GDM1 (cell line): ENCODE measurements at places on chromosomes 5 and 9.

DNA sequence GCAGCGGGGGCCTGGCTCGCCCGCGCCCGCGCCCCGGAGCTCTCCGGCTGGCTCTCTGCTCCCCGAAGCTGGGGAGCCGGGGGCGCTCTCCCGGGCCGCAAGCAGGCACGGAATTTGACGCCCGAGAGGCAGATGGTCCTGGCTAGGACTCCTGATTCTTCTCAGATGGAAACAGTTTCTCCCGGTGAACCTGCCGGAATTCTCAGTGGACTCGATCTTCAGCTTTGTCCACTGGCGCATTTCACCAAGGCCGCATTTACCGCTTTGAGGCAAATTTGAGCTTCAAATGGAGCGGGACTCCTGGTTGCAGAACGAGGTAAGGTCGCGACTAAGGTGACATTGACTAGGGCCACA is 305.7 kb upstream of the KCNN2 start:
- DNase-seq: no peak

- no peak for DNase-seq
Measured at GRCh38 chr5:10699987-10700386, 61.0 kb downstream of the DAP start.

DNA sequence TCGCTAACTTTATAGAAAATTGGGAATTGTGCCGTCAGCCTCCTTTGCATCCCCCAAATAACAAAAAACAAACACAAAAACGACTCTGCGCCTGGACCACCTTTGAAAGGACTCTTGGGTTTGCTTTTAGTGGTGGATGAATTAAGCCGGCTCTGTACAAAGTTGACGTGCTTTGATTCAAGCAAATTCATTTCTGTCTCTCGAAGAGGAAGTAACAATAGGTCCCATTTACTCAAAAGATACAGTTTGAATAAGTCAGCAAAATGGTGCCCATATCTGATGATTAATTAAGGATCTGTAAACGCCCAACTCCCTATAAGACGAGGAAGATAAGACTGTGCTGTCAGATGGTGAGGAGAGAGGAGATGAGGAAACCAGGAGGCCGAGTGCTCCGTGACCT is 67.8 kb downstream of the AK8 start:
- no peak for DNase-seq

DNA sequence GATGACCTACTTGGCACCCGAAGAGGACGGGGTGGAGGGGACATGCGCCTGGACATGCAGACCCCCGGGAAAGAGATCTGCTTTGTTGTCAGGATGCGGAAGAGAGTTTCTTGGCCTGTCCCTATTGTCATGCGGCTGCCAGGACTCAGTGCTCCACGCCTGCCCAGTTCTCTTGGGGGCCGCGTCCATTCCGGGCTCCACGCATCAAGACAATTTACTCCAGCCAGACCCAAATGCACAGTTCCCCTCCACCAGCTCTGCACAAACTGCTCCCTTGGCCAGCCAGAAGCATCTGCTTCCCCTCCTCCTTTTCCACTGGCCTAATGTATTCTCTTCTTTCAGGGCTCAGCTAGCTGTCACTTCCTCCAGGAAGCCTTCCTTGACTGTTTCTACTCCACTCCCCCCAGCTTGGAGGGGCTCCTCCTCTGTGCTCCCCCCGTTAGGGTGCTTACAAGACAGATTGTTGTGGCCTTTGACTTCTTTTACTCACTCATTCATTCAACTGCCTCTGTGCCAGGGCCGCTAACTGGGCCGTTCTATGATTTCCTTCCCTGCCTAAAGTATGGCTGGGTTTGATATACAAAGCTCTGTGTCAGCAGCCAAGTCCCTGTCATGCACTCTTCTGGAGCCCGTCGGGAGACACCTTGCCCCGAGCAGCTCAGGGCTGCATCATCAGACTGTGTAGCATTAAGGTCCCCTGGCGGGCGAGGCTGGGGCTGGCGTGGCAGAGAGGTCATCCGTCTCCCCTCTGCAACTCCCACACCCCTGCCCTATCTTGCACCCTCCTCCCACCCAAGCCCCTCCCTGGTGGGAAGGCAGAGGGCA is 6.6 kb downstream of the FIBCD1 start:
- no peak for DNase-seq

- DNase-seq: no peak
Measured at GRCh38 chr9:99259231-99259918, 37.3 kb downstream of the SEC61B start.

- no peak for DNase-seq
Measured at GRCh38 chr9:127684576-127684975, 22.2 kb upstream of the CFAP157 start.

- DNase-seq: no peak
Measured at GRCh38 chr9:63816751-63817621, 1468.0 kb downstream of the FOXD4L5 start.

DNA sequence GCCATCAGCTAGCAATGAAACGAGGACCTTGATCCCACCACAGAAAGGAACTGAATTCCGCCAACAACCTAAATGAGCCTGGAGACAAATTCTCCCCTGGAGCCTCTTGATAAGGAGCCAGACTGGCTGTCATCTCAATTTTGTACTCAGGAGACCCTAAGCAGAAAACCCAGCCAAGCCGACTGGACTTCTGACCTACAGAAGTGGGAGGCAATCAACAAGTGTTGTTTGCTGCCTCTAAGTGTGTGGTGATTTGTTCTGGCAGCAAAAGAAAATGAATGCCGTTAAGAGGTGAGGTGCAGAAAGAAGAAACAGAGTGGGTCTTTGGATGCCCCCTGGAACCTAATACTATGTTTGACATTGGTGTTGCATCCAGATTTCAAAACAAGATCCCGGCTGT is 72.7 kb upstream of the SPATA31E1 start:
- DNase-seq: no peak

DNA sequence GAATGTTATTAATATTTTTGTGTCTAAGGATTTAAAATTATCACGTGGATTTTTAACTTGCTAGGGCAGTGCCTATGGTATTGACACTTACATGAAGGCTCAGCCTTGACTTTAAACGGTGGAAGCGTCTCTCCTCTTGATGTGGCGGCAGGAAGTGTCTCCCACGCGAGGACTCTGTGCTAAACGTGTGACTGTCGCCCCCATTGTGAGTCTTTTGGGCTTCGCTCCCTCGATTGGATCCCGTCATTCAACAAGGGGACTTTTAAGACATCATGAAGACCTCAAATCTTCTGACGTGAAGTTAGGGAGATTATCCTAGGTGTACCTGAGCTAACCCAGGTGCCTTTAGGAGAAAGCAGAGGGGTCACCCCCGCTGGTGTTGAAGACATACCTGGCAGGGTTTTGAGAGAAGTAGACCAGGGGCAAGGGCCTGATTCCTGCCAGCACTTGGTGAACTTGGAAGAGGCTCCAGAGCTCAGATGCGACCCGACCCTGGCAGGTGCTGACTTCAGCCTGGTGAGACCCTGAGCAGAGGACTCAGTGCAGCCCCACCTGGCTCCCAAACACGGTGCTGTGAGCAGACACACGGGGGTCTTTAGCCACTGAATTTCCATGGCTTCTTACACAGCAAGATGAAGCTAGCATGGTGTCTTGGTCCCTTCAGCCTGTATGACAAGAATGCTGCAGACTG is 55.7 kb upstream of the IRX4 start:
- DNase-seq: no peak

DNA sequence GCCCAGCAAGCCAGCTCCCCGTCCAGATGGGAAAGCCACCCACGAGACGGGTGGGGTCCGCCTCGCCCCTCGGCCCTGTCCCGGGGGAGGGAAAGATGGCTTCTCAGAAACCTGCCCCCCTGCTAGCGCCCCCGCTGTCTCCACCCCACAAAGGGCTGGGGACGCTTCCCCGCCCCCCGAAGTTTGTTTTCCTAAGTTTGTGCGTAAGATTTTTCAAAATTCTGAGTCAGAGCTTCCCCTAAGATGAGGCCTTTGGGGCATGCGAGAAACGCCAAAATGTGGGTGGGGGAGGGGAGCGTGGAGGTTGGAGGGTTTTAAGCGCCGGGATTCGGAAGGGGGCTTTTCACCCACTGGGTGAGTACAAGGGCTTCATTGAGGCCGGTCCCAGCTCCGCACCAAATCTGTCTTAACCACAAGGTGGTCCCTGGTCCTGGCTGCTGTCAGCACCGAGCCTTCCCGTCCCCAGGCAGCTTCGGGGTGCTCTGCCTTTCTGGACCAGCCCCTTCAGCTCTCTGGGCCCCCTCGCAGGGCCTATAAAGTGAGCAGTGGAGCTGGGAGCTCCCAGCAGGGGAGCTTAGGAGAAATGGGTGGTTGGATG is 32.3 kb downstream of the PRRX2 start:
- DNase-seq: no peak

DNA sequence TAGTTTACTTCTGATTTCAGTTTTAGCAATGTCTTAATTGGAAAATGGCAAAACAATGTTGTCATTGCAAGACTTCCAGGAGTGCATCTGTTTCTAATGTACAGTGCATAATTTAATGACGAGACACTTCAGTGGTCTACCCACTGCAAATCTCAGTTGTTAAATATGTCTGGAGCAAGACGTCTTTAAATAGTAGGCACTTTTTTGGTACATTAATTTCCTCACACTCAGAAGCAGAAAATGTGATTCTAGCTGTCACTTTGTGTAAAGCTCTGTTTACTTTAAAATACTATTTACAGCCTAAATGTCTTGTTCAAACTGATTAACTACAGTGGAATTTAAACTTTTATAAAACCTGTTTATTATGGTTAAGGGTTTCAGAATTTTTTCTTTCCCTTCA is 815.5 kb downstream of the TLE1 start:
- DNase-seq: no peak

- DNase-seq: no peak
Measured at GRCh38 chr9:75451505-75451904, 363.2 kb downstream of the OSTF1 start.

DNA sequence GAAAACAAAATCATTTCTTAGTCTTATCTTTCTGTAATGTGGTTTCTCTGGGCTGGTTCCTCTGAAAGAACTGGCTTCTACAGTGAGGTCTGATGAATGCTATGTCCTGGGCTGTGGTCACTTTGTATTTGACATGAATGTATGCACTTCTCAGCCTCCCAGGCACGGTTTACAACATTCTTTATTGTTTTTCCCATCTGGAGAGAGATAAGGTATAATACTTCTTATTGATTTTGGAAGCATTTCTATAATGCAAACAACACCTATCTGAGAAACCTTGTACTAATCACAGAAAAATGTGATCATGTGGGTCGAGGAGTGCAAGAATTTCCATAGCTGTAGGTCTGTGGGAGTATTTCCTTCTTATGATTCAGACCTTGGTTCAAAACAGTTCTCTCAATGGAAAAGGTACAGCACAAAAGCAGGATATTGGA is 46.9 kb downstream of the ACTBL2 start:
- DNase-seq: no peak

- no peak for DNase-seq
Measured at GRCh38 chr5:97094579-97095317, 47.7 kb downstream of the LIX1 start.

GRCh38 chr9:27447031-27447683 is 76.9 kb upstream of the IFNK start:
- DNase-seq: no peak

GRCh38 chr9:81579381-81579780 is 110.0 kb downstream of the TLE1 start:
- DNase-seq: no peak

DNA sequence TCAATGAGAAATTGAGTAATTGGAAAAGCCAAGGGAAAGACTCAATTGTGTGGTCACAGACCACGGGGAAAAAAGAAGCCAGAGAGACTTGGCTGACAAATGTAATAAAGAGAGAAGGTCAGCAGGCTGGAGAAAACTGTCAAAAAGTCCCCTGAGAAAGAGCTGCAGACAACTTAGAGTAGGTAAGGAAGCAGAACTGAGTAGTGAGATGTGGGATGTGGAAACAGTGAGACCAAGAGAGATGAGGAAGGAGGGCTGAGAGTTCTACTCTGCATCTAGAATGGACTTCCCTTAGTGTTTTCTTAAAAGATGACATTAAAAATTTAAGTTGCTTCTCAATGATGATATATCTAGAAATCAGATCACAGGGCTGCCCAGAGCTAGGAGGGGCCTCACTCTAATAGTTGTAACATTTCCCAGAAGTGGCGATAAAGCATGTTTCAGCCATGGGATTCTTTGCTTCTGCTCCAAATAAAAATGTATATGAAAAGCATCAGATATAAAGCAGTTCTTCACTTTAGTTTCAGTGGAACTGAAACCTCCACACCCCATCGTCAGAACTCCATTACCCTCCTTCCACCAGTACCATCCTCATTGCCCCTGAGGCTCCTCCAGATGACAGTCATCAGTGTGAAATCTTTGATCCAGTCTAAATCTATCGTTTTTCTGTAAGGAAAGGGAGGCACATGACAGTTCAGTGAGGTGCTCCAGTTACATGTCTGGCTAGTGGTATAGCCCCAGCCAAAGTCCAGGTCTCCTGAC is 80.6 kb downstream of the SPEF2 start:
- DNase-seq: no peak

DNA sequence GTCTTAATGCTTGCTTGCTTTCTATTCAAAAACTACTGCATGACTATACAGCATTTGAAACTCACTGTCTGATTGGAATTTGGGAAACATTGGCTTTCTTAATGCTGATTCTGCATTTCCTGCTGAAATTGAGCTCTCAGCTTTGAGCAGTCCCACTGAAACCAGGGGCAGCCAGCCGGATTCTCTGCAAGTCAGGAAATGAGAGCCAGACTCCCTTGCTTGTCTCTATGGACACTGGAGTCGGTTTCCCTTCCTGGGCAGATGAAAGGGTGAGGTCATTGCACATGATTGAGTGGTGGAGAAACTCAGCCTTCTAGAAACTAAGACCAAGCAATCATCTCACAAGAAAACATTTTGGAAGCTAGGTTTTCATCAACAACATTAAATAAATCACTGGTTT is 119.7 kb upstream of the SPATA31C2 start:
- DNase-seq: no peak

GRCh38 chr9:38284588-38285051 is 107.9 kb upstream of the ALDH1B1 start:
- DNase-seq: no peak

DNA sequence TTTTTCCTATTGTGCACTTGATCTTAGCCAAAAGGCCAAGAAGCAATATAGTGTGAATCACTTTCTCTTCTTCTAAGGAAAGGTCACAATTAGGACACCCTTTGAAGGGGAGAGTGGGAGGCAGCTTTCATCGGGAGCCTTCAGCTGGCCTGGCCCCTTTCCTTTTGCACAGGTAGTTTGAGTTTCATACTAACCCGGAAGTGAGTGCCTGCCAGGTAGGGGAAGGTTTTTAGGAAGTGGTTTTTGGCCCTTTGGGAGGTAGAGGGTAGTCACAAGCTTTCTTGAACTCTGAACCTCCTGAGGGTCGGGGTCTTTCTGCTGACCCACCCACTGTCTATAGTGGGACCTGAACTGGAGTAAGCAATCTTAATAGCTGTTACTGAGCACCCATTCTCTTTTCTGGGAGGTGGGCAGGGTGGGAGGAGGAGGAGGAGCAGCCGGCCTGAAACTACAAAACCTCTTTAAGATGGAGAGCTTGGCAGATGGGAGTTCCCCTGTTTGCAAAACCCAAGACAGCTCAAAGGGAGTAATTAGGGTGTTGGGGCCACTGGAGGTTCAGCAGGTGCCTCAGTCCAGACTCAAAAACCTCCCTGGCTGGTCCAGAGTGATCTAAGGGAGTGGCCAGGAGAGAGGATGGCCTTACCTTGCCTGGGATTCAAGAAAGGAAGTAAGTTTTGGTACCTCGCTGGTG is 6.0 kb downstream of the LARP1 start:
- no peak for DNase-seq

GRCh38 chr9:90834828-90835595 is 33.4 kb downstream of the SYK start:
- DNase-seq: no peak
